ENCODE measurements at places on chromosomes 5 and 9.

DNA sequence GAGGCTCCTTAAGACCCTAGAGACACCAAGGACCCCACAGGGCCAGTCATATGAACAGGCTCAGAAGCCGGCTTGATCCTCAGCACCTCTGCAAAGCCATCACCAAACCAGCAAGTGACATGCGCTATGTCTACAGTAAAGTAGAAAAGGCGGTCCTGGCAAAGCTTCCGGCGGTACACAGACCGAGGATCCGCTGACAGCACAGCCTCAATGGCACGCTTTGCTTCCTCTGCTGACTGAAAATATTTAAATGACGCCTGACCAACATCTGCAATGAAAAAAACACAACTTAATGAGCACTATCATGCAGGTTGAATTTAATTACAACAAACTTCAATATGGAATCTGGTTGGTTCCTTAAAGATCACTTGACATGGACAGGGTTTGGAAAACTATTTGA lies 17.6 kb downstream of the TRMO start:
- DNase-seq: no peak

DNA sequence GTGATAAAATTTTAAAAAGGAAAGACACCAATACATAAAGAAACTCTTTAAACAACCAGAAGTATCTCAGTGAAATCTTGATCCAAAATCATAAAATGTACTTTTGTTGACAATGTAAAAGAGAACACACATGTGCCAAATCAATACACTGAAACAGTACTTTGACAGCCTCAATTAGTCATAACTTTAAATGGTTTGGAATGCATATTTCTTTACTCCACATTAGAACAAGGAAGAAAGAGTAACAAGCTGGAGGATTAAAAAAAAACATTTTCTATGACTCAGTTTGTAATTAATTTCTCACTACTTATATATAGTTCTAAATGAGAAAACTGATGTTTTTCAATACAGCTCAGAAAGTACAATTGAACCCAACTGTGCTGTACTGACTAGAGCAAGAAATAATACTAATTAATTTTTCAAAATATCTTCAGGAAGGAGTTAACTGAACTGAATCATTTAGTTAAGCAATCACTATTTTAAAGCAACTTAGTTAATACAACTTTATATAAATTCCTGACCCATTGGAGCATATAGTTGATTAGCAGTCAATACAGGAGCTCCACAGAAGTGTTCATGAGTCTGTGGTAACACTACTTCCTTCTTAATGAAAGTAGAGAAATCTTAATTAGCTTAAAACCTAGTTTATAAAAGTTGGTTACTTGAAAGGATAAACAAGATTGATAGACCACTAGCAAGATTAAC lies 101.0 kb downstream of the NR3C1 start:
- DNase-seq: no peak

GRCh38 chr5:113024076-113024697 lies 47.6 kb downstream of the DCP2 start:
- DNase-seq: no peak

DNA sequence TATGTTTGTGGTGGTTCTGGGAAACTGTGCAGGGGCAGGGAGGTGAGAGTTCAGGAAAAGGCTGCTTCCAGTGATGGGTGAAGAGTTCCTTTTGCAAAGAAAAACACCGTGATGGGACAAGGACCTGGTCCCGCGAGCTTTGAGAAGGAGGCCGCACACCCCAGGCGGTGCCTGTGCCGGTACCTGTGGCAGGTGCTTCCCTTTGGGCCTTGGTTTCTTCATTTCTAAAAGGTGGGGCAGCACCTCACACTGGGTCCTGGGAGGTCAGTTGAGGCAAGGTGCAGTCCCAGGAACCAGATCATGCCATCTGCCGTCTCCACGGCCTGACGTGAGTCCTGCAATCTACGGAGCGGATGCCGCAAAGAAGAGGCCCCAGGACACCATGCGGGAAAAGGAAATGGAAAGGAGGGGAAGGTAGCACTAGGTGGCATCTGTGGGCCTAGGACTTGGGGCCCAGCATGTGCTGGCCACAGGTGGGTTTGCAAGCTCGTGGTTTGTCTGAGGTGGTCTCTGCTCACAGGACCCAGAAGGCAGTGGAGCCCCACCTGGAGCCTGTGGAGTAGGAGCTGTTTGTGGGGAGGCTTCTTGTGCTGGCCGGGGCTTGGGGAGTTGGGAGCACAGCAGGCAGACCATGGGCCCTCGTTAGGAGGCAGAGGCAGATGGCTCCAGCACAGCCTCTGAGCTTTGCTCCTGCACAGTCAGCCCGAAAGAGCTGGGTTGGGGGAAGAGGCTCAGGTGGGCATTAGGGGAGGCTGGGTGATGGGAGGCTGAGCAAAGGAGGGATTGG lies 131.6 kb downstream of the CACNA1B start:
- DNase-seq: no peak

DNA sequence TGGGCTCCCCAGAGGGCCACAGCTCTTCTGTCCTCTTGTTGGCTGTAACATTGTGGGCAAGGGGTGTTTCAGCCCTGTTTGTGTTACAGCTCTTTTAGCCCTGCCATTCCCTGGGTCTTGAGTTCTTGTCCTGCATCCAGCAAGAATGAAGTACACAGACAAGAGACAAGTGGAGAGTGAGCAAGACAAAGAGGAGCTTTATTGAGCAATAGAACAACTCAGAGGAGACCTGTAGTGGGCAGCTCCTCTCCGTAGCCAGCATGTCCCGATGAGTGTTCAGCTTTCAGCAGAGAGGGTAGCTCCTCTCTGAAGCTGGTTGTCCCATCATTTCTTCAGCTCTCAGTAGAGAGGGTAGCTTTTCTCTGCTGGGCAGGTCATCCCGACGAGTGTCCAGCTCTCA lies 22.9 kb downstream of the JMY start:
- no peak for DNase-seq

All from T1000 (cell line).